ENCODE measurements at places on chromosomes 7 and 10.

DNA sequence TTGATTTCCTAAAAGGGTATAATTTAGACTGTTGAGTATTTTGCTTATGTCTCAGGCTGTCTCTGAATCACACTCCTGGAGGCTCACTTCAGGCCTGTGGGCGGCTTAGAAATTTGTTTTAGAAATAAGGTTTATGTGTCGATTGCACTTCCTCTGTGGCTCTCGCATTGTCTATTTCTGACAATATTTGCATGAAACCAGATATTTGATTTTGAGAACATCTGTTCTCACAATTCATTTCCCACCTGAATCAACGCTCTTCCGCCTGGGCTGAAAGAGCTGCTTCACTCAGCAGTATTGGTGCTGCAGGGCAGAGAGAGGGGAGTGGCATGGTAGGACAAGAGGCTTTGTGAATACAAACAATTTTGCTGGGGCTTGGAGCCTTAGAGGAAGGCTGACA is 262.0 kb downstream of the ADRA2A start:
- DNase-seq: no peak

DNA sequence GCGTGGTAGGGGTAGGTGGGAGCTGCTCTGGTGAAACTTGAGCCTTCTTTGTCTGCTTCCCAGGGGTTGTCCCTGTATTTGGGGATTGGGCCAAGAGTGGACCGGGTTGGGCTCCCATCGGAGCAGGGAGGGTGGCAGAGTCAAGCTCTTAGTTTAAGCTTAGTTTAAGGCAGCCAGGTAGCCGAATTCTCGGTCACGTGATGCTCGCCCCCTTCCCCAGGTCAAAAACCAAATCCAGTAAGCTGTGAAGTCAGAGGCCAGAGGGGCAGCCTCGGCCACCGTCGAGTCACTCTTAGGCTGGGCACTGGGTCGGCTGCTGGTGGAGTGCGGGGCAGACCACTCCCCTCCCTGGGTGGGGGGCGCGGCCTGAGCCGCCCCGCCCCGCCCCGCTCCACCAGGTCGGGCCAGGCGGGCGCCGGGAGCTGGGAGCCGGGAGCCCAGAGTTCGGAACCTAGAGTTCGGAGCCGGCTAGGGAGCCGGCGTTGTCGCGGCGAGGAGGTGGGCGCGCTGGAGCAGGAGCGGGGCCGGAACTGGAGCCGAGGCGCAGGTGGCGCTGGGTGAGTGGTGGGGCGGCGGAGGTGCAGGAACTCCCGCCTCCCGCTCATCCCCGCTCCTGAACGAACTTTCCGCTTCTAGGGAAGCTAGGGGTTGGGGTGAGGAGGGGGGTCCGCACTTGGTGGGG is 2.8 kb upstream of the LZTS2 start:
- DNase-seq: no peak

DNA sequence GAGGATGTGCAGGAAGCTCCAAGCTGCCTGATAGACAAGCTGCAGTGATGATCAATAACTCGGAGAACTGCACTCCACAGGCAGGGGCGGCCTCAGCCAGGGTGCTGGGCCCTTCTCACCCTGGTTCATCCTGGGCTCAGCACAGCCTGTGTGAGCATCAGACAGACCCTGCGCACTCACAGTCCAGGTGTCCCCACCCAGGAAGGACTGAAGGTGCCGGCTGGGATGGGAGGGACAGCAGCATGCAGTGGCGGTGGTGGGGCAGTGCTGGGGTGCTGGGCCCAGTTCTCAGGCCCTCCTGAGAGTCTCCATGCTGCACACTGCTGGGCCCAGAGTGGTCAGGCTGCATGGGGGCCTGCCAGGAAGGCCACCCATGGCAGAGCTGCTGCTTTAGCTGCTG is 74.1 kb downstream of the ITIH5 start:
- DNase-seq: no peak

- no peak for DNase-seq
These were observed 365.2 kb downstream of the PLXDC2 start for GRCh38 chr10:20181434-20181833.

- DNase-seq: no peak
These were observed 576.4 kb downstream of the REEP3 start for GRCh38 chr10:64097391-64098122.

DNA sequence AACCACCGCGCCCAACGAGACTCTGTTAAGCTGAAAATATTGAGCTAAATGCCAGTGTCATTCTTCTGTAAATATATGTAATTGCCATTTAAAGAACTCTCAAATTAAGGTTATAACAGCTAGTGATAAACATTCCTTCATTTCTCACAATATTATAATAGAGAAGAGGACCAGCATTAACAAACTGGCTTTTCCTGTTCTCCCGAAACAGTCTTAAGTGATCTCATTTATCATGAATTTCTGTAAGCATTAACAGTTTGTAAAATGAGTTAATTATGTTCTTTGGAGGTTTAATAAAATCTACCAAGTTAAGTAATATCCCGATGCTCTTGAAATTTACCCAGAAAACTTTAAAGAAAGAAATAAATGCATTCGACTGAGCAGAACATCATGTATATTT is 352.8 kb downstream of the KCNMA1 start:
- DNase-seq: no peak

GRCh38 chr10:111856631-111857030 is 326.9 kb downstream of the GPAM start:
- no peak for DNase-seq

- no peak for DNase-seq
These were observed 450.0 kb downstream of the GATA3 start for GRCh38 chr10:8504499-8504898.

GRCh38 chr7:106729720-106730385 is 68.9 kb upstream of the CCDC71L start:
- DNase-seq: no peak

DNA sequence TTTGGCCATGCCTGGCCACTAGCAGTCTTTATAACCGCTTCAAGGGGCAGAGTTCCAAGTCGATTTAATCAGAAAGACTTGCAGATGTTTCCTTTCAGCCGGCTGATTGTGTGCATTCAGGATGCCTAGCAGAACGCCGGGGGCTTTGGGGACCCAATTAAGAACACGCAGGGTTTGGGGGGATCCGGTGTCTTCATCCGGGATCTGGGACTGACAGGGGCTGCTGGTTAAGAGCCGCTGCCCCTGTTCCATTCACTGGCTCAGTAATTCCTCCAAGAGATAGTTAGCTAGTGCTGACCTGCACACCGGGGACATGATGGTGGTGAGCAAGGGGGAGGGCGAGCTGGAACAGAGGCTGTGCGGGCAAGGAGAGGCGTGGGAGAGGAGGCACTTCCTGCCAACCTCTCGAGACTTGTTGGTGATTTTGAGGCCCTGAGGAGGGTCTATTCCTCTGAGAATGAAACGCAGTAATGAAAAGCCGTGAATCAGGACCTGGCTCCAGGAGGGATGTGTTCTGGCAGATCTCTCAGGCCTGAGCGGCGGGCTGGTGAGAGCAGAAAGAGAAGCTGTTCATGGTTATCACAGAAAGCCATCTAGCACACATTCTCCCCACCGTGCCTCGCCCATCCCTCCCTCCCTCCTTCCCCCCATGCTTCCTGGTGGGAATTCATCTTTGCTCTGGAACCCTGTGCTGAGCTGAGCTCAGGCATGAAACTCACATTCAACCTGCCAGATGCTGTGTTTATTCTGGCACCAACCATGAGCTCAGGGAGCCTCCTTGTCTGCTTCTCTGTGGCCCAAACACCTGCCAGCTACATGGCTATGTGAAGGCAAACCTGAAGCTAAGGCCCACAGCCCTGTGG is 152.0 kb downstream of the CCDC3 start:
- DNase-seq: no peak

DNA sequence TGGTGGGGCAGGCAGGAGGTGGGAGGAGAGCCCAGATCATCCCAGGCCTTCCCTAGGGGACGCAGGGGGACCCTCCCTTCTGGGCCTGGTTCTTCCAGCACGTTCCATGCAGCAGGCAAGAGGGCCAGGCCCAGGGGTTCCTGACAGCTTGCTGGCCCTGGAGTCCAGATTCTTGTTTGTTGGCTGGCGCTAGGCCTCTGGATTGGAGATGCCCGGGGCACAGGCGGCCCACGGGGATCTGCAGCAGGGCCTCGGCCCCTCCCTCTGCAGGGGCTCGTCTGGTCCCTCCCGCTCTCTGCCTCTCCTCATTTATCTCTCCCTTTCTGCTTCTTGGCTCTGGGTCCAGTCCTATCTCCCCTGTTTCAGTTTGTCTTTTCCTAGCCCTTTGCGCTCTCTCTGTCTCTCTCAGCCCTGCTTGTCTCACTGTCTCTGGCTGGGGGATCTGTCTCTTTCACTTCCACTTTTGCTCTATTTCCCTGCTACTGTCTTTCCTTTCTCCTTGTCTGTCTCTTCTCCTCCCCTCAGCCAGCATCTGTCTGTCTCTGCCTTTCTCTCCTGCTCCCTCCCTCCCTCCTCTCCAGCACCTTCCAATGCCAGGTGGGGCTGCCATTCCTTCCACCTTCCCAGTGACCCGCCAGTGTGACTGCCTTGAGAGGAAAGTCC is 1.1 kb upstream of the AQP1 start:
- no peak for DNase-seq

DNA sequence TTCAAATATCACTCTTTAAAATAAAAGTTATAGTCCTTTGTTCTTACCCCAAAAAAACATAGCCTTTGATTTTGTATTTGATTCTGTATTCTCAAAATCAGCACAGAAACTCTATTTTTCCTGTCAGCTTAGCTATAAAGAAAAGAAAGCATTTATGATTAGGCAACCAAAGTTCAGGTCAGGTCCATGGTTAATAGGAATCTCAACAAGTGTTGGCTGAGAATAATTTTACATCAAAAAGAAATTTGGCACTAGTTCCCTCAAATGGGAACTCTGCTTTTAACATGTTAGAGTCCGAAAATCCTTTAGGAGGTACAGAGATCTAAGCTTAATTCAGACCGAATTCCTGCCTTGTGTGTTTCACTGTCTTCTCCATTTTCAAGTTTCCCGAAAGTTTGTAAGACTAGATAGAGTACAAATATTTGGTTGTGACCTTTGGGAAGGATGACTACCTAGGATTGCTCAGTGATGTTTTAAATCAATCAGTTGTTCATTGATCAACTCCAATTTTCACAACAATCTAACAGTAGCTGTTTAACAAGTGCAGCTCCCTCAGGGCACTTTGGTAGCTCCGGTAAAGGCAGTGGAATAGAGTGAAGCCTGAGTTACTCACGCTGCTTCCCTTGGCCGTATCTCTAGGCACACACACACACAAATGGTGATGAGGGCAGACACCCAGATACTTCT is 8.8 kb upstream of the ENO4 start:
- DNase-seq: no peak

DNA sequence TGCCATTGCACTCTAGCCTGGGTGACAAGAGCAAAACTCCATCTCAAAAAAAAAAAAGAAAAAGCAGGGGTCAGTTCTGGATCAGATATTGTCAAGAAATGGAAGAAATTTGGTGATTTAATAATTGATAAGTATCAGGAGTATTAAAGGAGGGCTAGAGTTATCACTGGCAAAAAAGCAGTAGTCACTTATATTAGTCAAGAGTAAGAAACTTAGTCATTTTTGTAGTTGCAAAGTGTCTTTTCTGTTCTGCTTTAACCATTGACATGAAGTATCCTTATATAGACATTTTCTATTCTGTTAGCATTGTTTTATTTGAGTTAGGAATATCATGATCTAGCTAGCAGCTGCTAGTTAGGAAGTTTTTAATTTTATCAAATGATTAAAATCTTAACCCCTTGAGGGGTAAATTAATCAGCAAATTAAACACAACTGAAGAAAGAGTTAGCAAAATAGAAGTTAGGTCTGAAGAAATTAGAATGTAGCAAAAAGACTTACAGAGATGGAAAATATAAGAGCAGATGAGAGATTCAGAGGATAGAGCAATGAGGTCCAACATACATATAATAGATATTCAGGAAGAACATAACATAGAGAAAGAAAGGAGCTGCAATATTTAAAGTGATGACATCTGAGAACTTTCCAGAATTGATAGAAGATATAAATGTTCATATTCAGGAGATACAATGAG is 7.3 kb upstream of the CCDC6 start:
- no peak for DNase-seq

- DNase-seq: peak; percentile 74
These were observed 366.6 kb upstream of the SHH start for GRCh38 chr7:156178857-156179256.

GRCh38 chr7:7221599-7222038 is 39.3 kb downstream of the C1GALT1 start:
- DNase-seq: no peak

DNA sequence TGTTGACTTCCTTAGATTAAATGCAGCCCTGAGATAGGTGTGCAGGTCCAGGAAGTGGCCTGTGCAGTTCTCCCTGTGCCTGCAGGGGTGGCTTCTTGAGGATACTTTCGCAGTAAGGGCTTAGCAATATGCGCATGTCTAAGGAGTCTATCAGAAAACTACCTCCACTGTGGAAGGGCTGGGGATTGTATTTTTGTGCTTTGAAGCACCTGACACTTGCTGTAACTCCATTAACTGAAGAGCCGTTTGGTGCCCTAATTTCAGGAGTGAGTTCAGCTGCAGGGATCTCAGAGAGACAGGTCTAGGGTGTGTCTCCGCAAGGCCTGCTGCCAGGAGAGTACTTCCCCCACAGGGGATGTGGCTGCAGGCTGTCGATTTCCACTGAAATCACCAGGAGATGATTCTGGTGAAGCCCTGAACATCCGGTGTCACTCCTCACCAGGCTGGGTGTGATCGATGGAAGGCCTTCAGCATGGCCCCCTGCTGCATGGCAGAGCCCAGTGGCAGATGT is 35.5 kb downstream of the IKZF1 start:
- no peak for DNase-seq

DNA sequence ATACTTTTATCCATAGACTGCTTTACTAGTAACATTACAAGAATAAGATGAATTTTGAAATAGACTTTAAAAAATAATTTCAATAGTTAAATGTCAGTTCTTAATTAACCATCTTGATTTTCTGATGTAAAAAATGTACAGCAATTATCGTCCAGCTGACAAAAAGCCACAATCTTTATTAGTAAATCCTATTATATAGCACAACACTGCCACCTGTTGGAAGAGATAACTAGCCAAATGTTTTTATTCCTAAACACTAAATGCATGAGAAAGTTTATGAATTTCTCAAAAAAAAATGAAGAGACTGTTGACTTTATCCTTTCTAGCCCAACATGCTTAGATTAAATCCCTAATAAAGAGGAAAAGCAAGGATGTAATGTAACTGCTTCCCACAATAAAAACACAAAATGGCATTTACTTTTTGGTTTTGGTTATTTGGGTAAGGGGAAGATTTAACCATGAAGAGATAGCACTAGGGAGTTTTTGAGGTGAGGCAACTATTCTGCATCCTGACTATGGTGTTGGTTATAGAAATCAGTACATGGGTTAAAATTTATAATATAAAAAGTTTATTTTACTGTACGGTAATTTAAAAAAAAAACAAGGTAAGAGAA is 8.0 kb downstream of the COA1 start:
- no peak for DNase-seq

DNA sequence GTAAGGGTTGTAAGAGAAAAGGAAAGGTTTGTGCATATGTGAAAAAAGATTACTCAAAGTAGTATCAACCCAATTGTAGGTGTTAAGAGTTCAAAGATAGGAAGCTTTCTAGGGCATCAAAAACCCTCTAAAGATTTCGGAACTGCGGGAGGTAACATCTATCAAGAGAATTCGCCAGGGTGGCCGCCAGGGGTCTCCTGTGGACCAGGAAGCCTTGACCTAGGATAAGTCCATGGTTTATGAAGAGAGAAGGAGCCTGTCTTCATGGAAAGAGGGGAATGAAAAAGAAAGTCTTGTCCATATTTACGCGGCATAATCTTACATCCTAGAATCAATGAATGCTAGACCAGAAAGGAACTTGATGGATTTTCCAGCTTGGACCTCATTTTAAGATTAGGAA is 140.7 kb upstream of the CALCR start:
- DNase-seq: peak; percentile 78

All from suprapubic skin (tissue), 4 donors.